GM04503 (cell line): ENCODE measurements at places on chromosomes 4 and X.
A peak's percentile ranks its signal among the peaks of the same experiment; 100 is the strongest.

GRCh38 chr4:164935363-164935762 is 42.1 kb downstream of the TRIM61 start:
- no peak for DNase-seq

- no peak for DNase-seq
Observed at GRCh38 chrX:39452401-39452800, 645.4 kb downstream of the BCOR start.

DNA sequence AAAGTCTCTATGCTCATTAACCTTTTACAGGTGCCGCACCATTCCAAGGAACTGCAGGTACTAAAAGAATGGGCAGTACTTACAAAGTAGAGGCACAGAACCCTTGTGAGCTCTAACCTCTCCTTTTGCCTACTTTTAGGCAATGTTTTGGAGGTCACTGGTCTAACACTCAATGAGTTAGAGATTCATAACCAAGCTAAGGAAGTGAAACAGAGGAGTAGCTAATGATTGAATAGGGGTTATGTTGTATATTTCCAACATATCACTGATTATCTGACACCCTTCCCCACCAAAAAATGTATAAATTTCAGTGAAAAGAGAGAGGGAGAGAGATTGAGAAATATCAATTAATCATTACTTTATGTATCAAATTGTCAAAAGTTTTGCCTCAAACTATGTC is 269.3 kb downstream of the PCDH7 start:
- no peak for DNase-seq

- no peak for DNase-seq
Observed at GRCh38 chr4:134345244-134345643, 143.7 kb upstream of the PABPC4L start.

- DNase-seq = no peak
Observed at GRCh38 chr4:81491943-81492342, 20.2 kb upstream of the RASGEF1B start.

DNA sequence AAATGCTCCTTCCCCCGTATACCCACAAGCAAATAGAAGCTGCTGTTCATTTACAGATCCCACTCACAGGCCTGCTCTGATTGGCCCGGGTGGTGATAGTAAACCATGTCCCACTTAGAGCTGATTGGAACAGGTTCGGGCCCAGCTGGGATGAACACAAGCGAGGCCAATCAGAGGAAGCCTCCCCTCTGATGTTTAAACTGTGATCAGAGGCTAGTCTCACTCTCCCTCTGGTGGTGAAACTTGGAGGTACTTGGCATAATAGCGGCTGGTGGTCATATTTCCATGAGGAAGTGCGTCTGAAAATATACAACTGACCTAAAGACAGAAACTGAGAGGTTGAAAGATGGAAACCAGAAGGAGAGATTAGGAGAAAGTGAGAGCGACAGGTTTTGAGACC is 51.5 kb upstream of the TRPC3 start:
- no peak for DNase-seq

- DNase-seq = peak; percentile 7
Observed at GRCh38 chrX:74349387-74349786, 45.4 kb downstream of the ZCCHC13 start.

DNA sequence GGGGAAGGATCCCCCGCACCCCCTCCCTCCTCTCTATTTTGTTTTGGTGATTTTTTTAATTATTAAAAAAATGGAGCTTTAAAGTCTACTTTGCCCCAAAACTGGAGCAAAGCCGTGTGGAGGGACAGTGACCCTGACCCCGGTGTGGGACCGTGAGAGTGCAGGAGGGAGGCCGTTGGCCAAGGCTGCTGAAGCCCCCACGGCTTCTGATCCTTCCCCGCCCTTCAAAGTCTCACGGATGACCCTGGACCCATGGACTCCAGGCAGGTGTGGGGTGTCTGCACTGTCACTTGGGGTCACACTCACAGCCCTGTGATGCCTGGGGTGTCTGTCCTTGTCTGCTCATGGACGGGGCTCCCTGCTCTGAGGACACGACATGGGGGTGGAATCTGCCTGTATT is 133.3 kb downstream of the CPZ start:
- no peak for DNase-seq

DNA sequence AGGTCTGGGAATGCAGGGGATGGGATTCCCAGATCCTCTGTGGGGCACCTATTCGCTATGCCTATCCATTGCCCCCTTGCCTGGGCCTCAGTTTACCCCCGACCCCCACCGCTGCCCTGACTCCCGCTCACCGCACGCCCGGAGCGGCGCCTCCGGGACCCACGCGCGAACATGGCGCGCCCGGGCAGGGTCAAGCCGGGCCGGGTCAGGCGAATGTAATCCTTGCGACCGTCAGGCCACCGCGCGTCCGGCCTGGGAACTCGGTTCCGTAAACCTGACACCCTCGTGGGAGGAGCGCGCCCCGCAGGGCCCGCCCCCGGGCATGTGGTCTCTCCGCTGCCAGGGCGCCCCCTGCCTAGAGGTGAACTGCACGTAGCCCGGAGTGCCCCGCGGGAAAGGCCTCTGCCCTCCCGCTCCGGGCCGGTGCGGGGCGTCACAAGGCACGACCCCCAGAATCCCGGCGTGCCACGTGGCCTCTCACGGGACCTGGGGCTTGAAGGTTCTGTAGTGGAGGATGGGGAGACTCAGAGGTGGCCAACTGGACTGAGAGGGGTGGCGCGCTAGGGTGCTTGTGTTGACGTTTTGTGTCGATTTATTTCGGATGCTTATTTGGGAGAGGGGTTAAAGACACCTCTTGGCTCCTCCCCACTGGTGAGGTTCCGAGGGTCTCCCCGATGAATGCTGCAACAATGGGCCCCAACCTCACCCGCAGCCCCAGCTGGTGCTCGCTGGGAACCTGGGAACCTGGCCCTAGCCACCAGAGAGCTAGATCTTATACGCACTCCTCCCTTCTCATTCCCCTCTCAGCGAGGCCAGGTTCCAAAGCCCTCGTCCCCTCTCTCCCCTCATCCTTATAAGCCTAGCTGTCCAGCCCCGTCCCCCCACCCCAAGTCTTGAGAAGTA is at the start of gene PRICKLE3:
PRICKLE3 (minus strand) TSS at position 249 of the 903 bp plus-strand sequence; CDS start at position 173, 76 bp downstream.
- DNase-seq = no peak

DNA sequence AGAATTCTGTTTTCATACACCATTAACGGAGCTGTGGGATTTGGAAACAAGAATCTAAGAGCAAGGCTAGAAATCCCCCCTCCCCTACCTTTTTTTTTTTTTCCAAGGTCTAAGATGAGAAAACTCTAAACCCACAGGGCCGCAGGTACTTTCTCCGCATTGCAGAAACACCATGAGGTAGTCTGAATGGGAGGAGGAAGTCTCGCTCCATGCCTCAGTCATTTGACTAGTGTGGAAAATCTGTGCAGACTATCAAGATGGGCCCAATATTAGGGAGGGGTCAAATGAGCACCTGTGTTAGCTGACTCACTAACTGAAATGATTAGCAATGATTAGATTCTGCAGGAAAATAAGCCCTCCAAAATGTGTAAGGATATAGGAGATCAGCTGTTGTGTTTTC is 40.9 kb upstream of the MAP3K15 start:
- no peak for DNase-seq

GRCh38 chr4:149344436-149344835 is 471.2 kb downstream of the IQCM start:
- peak; percentile 53 for DNase-seq

- DNase-seq = peak; percentile 4
Observed at GRCh38 chr4:125464146-125464545, 149.4 kb downstream of the FAT4 start.
